ENCODE measurements at places on chromosomes 1 and 21. TPM values are rescaled to one million over a fixed set of nuclear protein-coding genes. Genes with fewer than 3 reads are reported as not detected.
A peak's percentile ranks its signal among the peaks of the same experiment; 100 is the strongest.

GRCh38 chr1:116333171-116334014 lies 39.7 kb upstream of the ATP1A1 start:
- no peaks in the 10 kb centered on the region for H3K27me3 ChIP-seq
- no peak overlapping the region for H3K27ac ChIP-seq
- no peaks in the 10 kb centered on the region for H3K36me3 ChIP-seq
- no peak overlapping the region for H3K4me3 ChIP-seq
- DNase-seq: no peak

GRCh38 chr1:220787069-220787619 lies 431 bp downstream of the MTARC1 start:
- DNase-seq: no peak
- H3K27me3 ChIP-seq: no peaks in the 10 kb centered on the region
- peaks cover 56% of the 10 kb centered on the region for H3K4me1 ChIP-seq
- peak overlapping the region; percentile 73 for H3K4me3 ChIP-seq
- H3K36me3 ChIP-seq: no peaks in the 10 kb centered on the region

DNA sequence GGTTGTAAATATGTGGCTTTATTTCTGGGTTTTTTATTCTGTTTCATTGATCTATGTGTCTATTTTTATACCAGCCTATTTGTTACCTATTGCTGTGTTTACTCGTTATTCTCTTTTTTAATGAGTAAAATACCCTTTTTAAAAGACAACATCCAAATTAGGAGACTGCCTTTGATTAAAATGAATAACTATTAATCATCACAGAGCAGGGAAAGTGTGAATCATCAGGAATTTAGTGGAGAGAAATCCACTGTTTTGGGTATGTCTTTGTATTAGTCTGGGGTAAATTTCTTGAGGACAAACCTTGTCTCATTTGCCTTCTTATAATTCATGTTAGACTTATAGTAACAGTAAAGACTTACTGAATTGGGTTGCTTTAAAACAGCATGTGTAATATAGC lies 12.1 kb downstream of the DISC1 start:
- no peaks in the 10 kb centered on the region for H3K36me3 ChIP-seq
- peaks cover 3% of the 10 kb centered on the region for H3K4me1 ChIP-seq
- H3K4me3 ChIP-seq: no peak overlapping the region

GRCh38 chr1:227261501-227261900 lies 56.8 kb downstream of the CDC42BPA start:
- H3K4me1 ChIP-seq: peaks cover 7% of the 10 kb centered on the region
- no peak overlapping the region for H3K27ac ChIP-seq
- no peaks in the 10 kb centered on the region for H3K27me3 ChIP-seq
- no peaks in the 10 kb centered on the region for H3K36me3 ChIP-seq
- no peak for DNase-seq

DNA sequence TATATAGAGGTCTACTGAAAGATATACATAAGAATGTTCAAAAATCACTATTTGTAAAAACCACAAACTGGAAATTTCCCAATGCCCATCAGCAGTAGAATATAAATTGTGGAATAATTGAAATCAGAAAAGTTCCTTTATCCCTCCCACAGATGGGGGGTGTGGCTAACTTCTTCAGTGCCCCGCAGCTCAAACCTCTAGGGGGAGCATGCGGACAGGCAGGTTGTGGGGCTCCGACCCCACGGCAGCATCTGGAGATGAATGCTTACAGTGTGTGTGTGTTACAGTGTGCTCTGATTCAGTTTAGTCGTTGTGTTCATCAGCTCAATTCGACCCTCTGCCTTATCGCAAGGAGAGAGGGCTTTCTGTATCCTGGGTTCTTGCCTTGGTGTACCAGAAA lies 262.1 kb upstream of the LRRC7 start:
- H3K4me3 ChIP-seq: no peak overlapping the region
- no peaks in the 10 kb centered on the region for H3K36me3 ChIP-seq
- H3K27ac ChIP-seq: no peak overlapping the region
- DNase-seq: no peak

CD1E gene
- total RNA-seq: not detected

DAB1 gene
- 8.3 TPM for total RNA-seq

CA6 gene
- total RNA-seq: not detected

SPATA45 gene
- total RNA-seq: not detected
